ENCODE measurements at places on chromosomes 7 and 10.

GRCh38 chr7:2003931-2004812, 228.6 kb downstream of the MAD1L1 start:
- DNase-seq = no peak

- DNase-seq = no peak
Measured at GRCh38 chr10:20485554-20485953, 411.6 kb downstream of the NEBL start.

GRCh38 chr10:34814223-34814912, 728 bp downstream of the PARD3 start:
- DNase-seq = no peak

DNA sequence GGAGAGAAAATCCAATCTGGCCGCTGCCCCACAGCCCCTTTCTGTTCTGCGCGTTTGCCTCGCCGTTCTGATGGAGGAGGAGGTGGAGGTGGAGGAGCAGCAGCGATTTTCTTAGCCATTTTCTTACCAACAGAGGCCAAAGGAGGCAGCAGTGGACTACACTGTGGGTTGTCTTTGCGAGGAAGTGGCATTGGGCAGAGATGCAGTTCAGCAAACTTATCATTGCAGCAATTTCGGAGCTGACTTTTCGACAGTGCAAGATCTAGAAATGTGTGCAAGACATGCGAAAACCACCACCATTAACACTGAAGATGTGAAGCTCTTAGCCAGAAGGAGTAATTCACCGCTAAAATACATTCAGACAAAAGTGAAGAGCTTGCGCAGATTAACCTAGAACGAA, 1.9 kb upstream of the ARL4A start:
- peak; percentile 50 for DNase-seq

DNA sequence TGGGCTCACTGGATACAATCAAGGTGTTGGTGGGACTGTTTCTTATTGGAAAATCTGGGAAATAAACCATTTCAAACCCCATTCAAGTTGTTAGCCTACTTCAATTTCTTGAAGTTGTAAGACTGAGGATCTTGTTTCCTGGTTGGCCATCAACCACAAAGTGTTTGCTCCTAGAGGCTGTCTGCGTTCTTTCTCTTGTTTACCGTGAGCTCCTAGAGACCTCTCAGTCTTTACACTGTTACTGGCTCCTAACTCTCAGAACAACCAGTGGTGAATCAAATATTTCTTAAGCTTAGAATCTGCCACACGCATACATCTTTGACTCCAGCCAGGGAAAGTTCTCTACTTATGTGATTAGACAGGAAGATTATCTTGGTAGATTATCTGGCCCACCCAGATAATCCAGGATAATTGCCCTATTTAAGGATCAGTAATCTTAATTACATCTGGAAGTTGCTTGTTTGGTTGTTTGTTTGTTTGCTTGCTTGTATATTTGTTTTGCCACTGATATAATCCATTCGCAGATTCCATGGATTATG, 798.7 kb downstream of the IPMK start:
- DNase-seq = no peak

DNA sequence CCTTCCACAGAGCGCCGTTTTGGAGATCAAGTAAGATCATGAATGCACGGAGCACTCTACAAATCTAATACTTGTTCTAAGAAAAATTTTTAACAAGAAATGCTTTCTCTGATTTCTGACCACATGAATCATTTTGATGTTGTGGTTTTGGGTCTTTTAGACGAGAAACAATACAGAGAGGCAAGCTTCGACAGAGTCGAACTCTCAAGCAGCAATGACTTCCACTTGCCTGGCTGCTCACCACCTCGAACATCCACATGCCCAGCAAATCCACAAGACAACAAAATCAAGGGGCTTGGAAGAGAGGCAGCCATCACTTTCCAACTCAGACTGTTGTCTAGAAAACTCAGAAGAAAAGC, 69.4 kb upstream of the GSDME start:
- no peak for DNase-seq

- peak; percentile 12 for DNase-seq
Measured at GRCh38 chr10:70549962-70550458, 52.5 kb downstream of the PRF1 start.

DNA sequence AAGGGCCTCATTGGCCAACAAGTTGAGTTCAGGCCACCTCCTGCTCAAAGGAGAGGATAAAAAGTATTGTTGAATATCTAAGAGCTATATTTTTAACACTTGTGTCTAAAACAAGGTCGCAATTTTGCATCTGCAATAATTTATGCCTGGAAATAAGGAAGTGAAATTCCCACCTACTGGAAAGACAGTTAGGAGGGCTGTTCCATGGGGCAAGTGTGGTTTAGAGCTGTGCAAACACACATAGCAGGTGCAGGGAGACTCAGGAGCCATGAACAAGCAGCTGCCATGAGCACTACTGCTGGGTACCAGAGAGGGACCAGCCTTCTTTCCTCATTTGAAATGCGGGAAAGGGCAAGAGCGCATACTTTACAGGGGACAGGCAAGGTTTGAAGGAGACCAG, 35.5 kb upstream of the IKZF1 start:
- DNase-seq = peak; percentile 57

GRCh38 chr7:151314401-151314800, 27.2 kb upstream of the NUB1 start:
- DNase-seq = no peak

- no peak for DNase-seq
Measured at GRCh38 chr10:35341521-35341920, 5.2 kb downstream of the CCNY start.

DNA sequence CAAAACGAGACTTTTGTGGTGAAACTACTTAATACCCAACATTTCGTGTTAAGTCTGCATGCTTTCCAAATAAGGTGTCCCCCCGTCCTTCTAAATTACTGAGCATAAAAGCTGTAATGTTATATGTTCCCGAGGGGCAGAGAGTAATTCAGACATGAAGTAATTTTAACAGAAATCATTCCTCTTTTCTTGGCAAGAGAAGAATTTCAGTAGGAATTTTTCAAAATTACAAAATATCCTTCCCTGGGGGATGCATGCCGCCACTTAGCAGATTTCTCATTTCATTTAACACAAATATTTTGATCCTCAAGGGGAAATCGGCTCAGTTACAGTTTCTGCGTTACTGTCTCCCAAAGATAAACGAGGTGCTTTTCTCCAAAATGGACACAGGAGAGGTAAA, 213.2 kb upstream of the RHOBTB1 start:
- DNase-seq = no peak

GRCh38 chr7:116884691-116885090, 22.3 kb downstream of the CAPZA2 start:
- DNase-seq = no peak

GRCh38 chr10:132164761-132165278, 21.9 kb upstream of the DPYSL4 start:
- no peak for DNase-seq

DNA sequence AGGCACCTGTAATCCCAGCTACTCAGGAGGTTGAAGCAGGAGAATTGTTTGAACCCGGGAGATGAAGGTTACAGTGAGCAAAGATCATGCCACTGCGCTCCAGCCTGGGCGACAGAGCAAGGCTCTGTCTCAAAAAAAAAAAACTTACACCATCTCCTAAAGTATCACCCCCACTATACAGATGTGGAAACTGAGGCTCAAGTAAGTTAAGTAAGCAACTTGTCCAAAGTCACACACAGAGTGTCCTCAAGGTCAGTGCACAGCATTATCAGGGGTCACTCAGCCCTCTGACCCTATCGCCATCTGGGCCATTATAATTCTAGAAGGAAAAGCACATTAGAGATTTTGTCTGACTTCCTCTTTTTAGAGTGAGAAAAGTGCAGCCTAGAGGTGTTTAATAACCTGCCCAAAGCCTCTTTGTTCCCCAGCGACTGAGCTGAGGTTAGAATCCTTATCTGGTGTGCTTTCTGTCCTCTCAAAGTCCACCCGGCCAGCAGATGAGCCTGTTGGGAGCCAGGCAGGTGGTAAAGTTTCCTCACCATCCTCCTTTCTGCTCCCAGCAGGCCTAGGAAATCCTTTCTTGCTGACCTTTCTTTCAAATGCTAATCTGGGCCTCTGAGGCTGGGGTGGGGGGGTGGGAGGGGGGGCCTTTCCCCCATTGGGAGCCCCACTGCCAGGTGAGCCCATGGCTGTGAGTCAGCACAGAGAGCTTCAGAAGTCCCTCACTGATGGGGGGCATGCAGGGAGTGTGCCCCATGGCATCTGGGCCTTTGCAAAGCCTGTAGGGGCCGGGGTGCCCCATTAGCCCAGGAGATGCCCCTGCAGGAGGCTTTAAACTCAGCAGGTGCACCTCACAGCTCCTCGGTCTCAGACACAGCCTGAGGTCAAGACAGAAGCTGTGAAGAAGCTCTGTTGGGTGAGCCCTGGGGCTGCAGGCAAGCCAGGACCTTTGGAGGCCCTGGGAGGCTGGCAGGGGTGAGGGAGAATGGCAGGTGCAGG, 12.0 kb upstream of the KCNMA1 start:
- DNase-seq = no peak

GRCh38 chr10:59622320-59623132, 87.1 kb downstream of the SLC16A9 start:
- no peak for DNase-seq

DNA sequence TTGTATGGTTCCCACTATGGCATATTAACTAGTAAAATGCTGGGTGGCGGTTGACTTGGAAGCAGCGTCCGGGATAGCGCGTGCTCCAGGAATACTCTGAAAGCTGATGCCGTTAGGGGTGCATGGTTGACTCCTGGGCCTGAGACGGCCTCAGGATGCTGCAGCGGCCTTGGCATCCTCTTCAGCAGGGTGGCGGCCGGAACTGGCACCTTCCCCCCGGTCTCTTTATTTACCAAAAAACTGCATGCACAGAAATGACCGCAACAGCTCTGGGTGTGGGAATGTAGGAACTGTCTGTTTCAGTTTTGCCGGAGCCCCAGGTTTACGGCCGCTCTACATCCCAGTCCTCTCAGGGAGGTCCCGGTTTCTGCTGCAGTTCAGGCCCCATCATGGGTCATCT, 28.8 kb downstream of the PFKP start:
- no peak for DNase-seq

DNA sequence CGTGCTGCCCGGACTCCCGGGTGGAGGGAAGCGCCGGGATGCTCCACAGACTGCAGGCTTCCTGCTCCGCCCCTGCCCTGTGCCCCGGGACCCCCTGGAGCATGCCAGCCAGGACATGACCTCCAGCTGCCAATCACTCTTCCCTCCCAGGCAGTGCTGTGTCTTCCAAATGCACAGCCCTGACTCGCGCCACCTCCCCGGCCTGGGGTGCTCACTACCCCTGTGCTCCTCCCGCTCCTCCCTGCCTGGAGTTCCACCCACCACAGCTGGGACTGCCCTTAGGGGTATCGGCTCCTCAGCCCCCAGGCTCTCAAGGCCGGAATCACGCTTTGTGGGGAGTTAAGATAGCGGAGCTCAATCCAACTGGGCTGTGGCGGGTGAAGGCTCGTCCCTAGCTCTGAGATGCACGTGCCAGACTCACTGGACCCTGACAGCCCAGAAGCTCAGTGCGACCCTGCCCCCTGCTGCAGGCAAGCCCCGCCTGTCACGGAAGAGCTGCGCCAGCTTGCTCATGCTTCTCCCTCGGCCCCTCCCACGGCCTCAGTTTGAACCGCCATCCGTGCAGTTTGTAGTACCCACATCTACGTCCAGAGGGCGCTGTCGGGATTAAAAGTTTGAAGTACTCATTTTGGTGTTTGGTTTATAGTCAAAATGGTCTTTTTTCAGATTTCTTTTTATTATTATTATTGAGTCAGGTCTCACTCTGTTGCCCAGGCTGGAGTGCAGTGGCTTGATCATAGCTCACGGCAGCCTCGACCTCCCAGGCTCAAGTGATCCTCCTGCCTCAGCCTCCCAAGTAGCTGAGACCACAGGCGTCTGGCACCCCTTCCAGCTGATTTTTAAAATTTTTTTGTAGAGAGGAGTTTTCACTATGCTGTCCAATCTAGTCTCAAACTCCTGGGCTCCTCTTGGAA, 142.5 kb upstream of the TCERG1L start:
- no peak for DNase-seq

- DNase-seq = no peak
Measured at GRCh38 chr7:72057796-72058195, 354.3 kb downstream of the CALN1 start.

GRCh38 chr7:45026984-45027773, 27.2 kb downstream of the CCM2 start:
- DNase-seq = no peak

DNA sequence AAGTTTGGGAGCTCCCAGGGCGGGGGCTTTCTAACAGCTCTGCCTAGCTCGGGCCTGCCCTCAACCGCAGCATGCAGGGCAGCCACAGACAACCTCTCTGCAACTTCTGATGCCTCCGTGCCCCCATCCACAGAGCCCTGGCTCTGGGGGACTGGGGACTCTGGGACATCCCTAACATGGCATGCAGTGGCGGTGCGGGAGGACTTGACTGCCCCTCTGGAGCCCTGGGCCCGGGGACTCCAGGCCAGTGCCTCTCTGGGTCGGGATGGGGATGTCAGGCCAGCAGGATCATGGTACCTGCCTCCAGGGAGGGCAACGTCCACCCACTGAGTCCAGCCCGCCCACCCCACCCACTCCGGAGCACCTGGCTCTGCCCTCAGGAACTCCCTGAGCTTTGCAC, 520 bp upstream of the AQP1 start:
- no peak for DNase-seq

GRCh38 chr10:114431414-114432135, 27.3 kb upstream of the AFAP1L2 start:
- no peak for DNase-seq

DNA sequence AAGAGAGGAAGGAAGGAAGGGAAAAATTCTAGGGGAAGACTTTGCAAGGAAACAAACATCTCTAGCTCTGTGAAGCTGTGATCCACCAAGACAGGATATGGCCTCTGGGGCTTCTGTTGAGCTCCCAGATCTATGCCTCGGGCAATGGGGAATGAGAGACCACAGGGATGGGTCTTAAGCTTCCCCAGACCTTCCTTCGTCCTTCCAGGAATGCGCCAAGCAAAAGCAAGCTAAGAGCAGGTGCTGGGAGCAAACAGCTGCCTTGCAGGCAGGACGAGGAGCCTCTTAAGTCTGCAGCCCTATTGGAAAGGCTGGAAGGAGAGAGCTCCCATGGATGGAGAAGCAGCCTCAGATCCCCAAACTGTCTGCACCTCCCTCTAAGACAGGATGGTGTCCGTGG, 21.9 kb upstream of the ELN start:
- no peak for DNase-seq

DNA sequence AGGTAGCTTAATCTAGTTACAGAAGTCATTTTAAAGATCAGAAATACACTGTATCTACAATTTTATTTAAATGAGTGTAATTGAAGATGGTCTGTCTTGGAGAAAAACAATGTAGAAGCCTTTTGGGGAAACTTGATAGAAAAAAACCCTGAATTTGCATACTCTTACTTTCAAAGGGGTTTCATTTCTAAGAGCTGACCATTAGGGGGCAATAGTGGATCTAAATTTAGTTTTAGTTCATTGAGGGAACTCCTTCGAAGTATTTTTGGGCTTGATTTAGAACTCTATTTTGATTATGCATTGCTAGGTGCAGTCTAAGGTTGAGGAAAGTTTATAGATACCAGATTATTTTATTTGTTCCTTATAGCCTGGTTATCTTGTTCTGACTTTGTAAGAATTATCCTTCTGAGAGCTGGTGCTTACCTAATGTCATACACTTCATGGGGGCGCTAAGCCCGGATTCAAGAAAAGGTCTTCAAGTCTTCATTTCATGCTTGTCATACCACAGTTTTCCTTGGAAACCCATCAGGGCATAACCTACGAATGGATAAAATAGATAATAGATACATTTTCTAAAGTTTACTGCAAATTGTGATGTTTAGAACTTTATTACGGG, 69.1 kb upstream of the MXI1 start:
- peak; percentile 48 for DNase-seq

- no peak for DNase-seq
Measured at GRCh38 chr10:60798031-60798430, 19.8 kb downstream of the CDK1 start.
